Left lung (tissue), 14 donors: ENCODE measurements at places on chromosomes 16 and 17.

DNA sequence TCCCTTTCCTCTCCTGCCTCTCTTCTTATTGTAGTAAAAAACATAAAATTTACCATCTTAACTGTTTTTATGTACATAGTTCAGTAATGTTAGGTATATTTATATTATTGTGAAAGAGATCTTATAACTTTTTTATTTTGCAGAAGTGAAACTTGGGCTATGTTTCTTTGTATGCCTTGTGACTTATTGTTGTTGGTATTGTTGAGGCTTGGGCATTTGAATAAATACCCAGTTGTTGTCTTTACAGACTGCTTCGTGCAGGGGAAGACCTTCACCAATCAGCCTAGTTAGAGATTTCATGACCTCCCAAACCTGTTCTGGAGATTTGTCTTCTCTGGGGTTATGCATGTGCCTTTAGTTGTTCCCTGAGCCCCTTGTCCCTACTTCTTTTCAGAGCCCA is 31.9 kb downstream of the REXO5 start:
- DNase-seq, result no peak

DNA sequence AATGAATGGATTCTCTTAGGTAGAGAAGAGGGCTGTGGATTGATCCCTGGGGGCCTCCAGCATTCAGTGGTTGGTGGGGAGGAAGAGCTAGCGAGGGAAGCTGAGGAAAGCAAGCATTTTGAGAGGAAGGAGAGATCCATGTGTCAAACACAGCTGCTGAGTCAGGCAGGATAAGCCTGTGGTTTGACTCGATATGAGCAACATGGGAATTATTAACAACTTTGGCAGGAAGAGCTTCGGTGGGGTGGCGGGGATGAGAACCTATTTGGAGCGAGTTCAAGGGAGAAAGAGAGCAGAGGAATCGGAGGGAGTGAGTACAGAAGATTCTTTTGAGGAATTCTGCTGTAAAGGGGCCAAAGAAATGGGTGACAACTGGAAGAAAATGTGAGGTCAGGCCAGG is 59.5 kb upstream of the CDC42EP4 start:
- no peak for DNase-seq

- DNase-seq, result no peak
Measured at GRCh38 chr16:79209308-79209707, 391.2 kb downstream of the MAF start.

DNA sequence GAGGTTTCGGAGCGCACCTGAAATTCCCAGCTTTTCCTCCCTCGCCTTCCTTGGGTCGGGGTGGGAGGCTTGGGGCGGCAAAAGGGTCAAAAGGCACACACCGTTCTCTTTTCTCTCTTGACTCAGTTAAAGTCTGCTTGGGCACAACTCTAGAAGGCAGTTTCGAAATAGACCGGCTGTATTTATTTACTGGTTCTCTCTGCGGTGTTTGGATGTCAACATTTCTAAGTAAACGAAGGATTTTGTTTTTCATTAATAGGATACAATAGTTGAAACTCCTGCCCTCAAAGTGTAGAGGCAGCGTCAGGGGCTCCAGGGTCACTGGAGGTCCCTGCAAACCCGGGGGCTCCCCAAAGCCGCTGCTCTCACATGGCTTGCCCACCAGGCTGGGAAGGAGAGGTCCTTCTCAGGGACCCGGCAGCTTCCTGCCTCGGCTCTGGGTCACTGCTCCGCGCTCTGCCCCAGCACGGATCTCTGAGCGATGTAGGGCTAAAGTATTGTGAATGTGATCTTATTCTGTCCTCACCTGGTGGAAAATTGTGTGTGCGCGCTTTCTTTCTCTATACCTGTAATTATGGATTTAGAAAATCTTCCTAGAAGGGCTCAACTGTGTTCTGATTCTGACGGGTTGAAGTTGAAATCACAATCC is 952 bp downstream of the BMERB1 start:
- peak; percentile 10 for DNase-seq

DNA sequence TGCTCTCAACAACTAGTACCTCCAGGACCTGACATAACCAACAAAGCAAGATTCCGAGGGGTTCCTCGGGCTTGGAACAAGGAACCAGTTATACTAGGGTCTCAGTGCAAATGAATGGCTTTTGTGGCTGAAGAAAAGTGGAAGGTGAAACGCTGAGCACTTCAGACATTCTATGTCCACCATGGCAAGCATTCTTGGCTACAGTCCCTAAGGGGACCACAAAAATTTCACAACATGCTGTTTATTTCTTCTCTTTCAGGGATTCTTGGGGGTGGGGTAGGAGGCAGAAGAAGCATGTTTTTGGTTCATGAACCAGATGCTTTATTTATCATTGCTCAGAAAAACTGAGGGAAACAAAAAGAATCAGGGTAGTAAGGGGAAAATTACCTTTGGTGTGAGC is 479.9 kb upstream of the CDH11 start:
- DNase-seq, result no peak

- DNase-seq, result peak; percentile 63
Measured at GRCh38 chr16:1054660-1055556, 17.6 kb upstream of the SSTR5 start.

DNA sequence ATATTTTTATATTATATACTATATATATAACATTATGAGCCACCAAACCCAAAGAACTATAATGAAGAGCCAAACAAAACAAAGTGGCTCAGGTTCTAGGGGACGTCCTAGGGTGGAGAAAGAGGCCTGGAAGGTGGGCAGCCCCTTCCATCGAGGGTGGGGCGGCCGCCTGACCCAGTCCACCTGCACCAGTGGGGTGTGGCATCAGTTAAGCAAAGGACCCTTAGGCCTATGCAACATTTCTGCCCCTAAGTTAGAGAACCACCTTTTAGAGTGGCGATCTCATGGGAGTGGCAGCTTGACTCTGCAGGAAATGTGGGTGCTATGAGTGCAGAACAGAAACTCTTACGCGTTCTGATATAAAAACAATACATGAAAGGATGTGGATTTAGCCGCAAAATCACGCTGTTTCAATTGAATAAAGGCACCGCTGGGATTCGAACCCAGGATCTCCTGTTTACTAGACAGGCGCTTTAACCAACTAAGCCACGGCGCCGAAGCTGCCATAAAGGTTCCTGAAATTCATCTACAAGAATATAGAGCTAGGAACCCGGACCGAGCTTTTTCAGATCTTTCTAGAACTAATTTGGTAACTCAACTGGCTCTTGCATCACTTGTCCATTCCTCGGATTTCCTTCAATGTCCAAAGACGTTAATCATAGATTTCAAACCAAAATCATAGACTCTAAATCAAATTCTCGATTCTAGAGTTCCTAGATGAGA is 15.6 kb upstream of the AURKB start:
- no peak for DNase-seq

- peak; percentile 56 for DNase-seq
Measured at GRCh38 chr17:48470388-48471034, 40.5 kb upstream of the SKAP1 start.

- DNase-seq, result no peak
Measured at GRCh38 chr16:10114409-10114808, 67.8 kb downstream of the GRIN2A start.

- DNase-seq, result no peak
Measured at GRCh38 chr16:66979011-66979717, 9.2 kb upstream of the CES4A start.

GRCh38 chr17:42361781-42362186 is 26.5 kb downstream of the STAT3 start:
- no peak for DNase-seq

DNA sequence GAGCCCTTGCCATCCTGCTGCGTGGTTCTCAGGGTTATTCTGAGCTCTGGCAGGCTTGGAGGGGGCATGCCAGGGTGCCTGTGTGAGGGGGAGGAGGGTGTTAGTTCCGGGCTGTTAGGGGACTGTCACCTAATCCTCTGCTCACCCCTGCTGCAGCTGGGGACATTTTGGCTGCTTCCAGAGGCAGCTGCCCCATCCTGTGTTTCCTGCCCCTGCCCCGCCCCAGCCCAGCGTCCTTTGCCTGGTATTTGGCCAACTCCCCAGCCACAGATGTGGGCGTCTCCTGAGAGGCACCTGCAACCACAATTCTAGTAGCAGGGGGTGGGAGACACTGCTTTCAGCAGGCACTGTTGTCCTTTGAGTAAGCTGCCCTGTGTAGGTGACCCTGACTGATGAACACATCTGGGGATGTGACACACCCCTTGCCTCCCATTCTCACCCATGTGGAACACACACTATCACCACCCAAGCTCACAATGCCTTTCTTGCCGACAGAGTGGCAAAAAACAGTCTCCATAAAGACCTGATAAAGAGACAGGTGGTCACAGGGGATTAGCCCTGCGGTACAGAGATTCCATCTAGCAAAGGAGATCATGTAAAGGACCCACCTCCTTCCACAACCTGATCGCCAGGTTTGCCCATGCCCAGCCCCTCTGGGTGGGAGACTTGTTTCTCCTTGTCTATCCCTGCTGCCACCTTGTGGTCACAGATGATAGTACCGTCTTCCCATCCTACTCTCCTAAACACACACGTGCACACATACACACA is at the start of gene CHRNE:
Gene CHRNE, minus strand, starts transcription at position 48 of the 768 bp plus-strand sequence. Its CDS starts 35 bp downstream, at position 13.
- peak; percentile 64 for DNase-seq

DNA sequence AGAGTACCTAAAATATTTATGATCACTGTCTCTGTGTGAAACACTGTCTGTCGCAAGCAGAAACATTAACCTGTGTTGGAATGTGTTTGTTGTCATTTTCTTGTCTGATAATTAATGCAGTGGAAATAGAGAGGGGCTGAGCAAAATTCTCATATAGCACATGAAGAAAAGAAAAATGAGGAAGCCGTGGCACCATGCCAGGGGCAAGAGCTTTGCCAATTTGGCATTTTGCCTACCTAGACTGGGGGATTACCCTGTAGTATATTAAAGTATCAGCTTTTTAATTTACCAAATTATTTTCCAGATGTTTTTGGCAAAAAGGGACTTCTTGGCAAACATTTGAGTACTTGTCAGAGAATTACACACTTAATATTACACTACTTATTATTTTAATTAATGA is 1326.6 kb upstream of the GOT2 start:
- DNase-seq, result peak; percentile 3

DNA sequence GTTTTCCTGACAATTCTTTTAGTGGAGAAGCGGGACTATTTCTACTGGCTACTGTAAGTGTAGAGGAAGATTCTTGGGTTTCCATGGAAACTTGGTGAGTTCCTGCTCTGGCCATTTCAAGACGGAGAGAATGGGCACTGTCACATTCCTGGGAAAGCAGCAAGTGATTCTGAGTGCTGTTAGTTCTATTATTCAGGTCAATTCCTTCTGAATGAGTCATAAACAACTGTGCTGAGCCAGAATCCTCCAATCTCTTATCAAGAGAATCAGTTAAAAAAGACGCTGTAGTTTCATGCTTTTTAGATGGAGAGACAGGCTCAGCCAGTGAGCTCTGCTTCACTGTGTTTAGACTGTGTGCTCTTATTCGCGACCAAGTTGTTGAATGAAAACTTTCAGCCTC is 19.6 kb downstream of the AKAP10 start:
- DNase-seq, result no peak
